Left ventricle myocardium inferior (tissue), 1 donor: ENCODE measurements at places on chromosomes 1 and 21. TPM values are rescaled to one million over a fixed set of nuclear protein-coding genes. Genes with fewer than 3 reads are reported as not detected.

The EGLN1 gene
- 83.2 TPM for total RNA-seq

DNA sequence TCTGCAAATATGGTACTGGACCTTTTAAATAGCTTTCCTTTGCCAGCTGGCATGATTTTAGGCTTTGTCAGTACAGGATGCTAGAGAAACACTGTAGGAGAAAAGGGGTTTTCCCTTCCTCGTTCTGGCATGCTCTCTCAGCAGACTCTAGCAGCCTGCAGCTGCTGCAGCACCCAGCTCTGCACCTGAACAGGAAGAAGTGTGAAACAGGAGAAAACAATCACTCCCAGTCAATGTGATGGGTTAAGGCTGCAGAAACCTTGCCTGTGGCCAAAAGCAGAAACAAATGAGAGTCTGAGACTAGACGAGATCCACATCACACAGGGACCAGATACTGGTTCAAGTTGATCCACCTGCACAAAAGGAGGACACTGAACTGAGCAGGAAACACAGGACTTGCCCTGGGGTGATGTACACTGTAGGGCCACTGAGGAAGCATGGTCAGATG lies 21.2 kb downstream of the OVGP1 start:
- H3K36me3 ChIP-seq: no peaks in the 10 kb centered on the region
- H3K27me3 ChIP-seq: peaks cover 37% of the 10 kb centered on the region
- peaks cover 10% of the 10 kb centered on the region for H3K4me1 ChIP-seq
- DNase-seq: no peak
- no peak overlapping the region for H3K4me3 ChIP-seq

The PYHIN1 gene
- 0.11 TPM for total RNA-seq

GRCh38 chr1:172391976-172392375 lies 28.5 kb upstream of the C1orf105 start:
- H3K27ac ChIP-seq: peak overlapping the region; percentile 67
- H3K27me3 ChIP-seq: no peaks in the 10 kb centered on the region
- H3K36me3 ChIP-seq: no peaks in the 10 kb centered on the region
- H3K4me1 ChIP-seq: peaks cover 63% of the 10 kb centered on the region

The LCE2A gene
- not detected for total RNA-seq

The RNF187 gene
- total RNA-seq: 79.5 TPM

The TMEM61 gene
- total RNA-seq: not detected

DNA sequence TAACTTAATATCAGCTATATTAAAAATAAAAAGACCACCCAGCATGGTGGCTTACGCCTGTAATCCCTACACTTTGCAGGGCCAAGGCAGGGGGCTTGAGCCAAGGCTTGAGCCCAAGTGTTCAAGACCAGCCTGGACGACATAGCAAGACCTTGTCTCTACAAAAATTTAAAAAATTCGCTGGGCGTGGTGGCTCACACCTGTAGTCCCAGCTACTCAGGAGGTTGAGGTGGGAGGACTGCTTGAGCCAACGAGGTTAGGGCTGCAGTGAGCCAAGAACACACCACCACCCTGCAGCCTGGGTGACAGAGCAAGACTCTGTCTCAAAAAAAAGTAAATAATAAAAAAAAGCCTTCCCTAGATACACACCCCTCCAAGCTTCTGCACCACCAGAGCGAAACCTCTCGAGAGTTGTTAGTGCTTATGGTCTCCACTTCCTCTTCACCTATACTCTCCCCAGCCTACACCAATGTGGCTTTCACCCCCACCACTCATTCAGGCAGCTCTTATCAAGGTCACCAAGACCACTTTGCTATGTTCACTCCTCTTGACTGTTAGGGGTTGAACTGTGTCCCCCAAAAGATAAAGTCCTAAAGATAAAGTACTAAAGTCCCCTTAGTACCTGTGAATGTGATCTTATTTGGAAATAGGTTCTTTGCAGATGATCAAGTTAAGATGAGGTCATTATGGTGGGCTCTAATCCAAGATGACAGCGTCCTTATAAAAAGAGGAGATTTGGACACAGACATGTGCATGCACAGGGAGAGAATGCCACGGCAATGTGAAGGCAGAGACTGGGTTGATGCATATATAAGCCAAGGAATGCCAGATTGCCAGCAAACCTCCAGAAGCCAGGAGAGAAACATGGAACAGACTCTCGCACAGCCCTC lies 6.8 kb upstream of the PPP1R15B start:
- no peak for DNase-seq
- H3K27me3 ChIP-seq: no peaks in the 10 kb centered on the region
- peaks cover 40% of the 10 kb centered on the region for H3K4me1 ChIP-seq
- H3K4me3 ChIP-seq: no peak overlapping the region

DNA sequence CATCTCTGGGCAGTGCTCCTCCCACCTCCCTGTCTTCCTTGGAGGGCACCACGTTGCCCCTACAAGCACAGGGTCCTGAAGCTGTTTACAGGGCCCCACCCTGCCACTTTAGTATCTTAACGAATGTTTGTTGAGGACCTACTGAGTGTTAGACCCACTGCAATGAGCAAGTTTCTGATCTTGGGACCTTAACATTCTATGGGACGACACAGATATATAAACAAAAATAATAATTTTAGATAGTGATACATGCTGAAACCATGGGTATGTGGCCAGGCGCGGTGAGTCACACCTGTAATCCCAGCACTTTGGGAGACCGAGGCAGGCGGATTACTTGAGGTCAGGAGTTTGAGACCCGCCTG lies 10.1 kb downstream of the ENTREP3 start:
- peak overlapping the region; percentile 74 for H3K4me3 ChIP-seq
- H3K27ac ChIP-seq: peak overlapping the region; percentile 94
- H3K27me3 ChIP-seq: no peaks in the 10 kb centered on the region
- DNase-seq: no peak
- peaks cover 38% of the 10 kb centered on the region for H3K4me1 ChIP-seq

DNA sequence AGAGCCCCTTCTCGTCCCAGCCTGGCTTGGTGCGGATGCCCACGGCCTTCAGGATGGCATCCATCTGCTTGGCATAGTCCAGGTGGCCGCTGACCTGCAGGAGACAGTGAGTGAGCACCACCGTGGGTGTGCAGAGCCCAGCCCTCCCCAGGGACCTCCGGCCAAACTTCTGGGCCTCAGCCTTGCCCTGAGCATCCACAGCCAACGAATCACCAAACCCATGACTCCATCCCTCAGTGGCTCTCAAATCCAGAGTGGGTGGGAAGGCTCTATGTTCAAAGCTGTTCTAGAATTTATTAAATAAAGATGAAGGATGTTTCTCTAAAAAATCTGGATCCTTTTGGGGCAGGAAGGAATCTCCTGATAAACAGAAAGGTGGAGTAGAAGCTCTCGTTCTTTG lies 18.7 kb downstream of the HTR6 start:
- no peak for DNase-seq
- H3K27me3 ChIP-seq: no peaks in the 10 kb centered on the region
- no peak overlapping the region for H3K4me3 ChIP-seq
- H3K4me1 ChIP-seq: peaks cover under 1% of the 10 kb centered on the region

DNA sequence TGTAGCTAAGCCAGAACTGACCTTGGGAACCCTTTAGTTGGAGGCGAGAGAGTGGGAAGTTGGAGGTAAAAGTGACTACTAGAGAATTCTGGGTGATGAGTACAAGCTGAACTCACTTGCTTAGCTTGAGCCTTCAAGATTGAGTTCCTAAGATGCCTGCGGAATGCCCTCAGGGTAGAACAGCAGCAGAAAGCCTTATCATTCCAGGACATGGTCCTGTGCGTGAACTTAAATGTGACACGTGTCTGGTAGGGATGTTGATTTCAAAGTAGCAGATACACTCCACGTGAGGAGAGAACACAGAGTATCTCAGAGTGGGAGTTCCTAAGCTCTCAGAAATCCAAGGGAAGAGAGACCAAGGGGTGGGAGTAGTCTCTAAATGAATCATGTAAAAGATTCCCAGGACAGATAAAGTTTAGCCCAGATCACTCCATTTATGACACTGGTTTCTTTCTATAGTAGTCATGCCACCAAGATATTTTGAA lies 60.1 kb downstream of the KCNK1 start:
- DNase-seq: no peak
- no peaks in the 10 kb centered on the region for H3K36me3 ChIP-seq
- peaks cover 21% of the 10 kb centered on the region for H3K4me1 ChIP-seq
- no peaks in the 10 kb centered on the region for H3K27me3 ChIP-seq

- H3K36me3 ChIP-seq: no peaks in the 10 kb centered on the region
- H3K27ac ChIP-seq: no peak overlapping the region
- H3K4me1 ChIP-seq: peaks cover 9% of the 10 kb centered on the region
- peaks cover 36% of the 10 kb centered on the region for H3K27me3 ChIP-seq
- peak overlapping the region; percentile 58 for H3K4me3 ChIP-seq
Observed at GRCh38 chr1:7069931-7070330, 284.7 kb downstream of the CAMTA1 start.

The TIMM17A gene
- total RNA-seq: 87.5 TPM

DNA sequence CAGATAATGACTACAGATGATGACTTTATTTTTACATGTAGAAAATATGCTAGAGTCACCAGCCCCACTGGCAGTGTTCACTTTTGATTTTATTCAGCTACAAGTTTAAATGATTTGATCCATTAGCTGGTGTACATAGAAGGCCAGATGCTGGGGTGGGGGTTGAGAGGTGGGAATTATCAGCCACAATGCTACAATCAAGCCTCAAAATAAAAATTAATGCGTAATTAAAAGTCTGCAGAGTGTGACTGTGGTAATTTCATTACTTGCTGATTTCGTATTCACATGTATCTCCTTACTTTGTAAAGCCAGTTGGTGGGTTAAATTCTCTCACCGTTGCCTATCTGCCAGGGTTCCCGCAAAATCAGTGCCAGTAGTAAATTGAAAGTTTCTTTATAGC lies 109.3 kb downstream of the GALNT2 start:
- no peak for DNase-seq
- H3K36me3 ChIP-seq: no peaks in the 10 kb centered on the region
- H3K27ac ChIP-seq: peak overlapping the region; percentile 77

GRCh38 chr1:8032366-8032910 lies 6.3 kb upstream of the ERRFI1 start:
- no peak overlapping the region for H3K27ac ChIP-seq
- H3K4me1 ChIP-seq: peaks cover 15% of the 10 kb centered on the region

The CCDC24 gene
- total RNA-seq: 1.4 TPM

- no peak for DNase-seq
- H3K4me3 ChIP-seq: no peak overlapping the region
- no peak overlapping the region for H3K27ac ChIP-seq
- peaks cover 2% of the 10 kb centered on the region for H3K4me1 ChIP-seq
Observed at GRCh38 chr1:159860456-159860855, 2.0 kb downstream of the VSIG8 start.

The BLACAT1 gene
- total RNA-seq: not detected

GRCh38 chr21:37800057-37800455 lies 116.2 kb downstream of the KCNJ6 start:
- H3K27ac ChIP-seq: no peak overlapping the region
- H3K4me1 ChIP-seq: no peaks in the 10 kb centered on the region
- no peak overlapping the region for H3K4me3 ChIP-seq

DNA sequence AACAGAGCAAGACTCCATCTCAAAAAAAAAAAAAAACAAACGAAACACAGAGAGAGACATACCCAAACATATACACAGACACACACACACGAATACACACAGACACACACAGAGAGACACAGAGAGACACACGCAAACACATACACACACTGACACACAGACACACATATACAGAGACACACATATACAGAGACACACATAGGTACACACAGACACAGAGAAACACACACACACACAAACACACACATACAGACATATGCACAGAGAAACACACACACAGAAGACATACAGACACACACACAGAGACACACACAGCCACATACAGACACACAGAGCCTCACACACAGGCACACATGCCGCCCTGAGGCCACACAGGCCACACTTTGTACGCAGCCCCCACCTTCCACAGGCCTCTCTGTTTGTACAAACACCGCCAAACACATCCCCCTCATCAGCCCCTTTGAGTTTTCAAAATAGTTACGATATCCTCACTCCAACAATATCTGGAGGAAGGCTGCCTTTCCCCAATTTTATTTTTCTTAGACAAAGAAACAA lies 57.5 kb upstream of the ABCG1 start:
- H3K36me3 ChIP-seq: no peaks in the 10 kb centered on the region
- peaks cover 25% of the 10 kb centered on the region for H3K27me3 ChIP-seq
- H3K4me1 ChIP-seq: peaks cover 3% of the 10 kb centered on the region
- no peak overlapping the region for H3K27ac ChIP-seq

The ARHGAP30 gene
- total RNA-seq: 2.4 TPM

The KRTAP8-1 gene
- not detected for total RNA-seq
